Psoas muscle (tissue), 8 donors: ENCODE measurements at places on chromosomes 6 and 20. TPM values are rescaled to one million over a fixed set of nuclear protein-coding genes. Genes with fewer than 3 reads are reported as not detected.

DNA sequence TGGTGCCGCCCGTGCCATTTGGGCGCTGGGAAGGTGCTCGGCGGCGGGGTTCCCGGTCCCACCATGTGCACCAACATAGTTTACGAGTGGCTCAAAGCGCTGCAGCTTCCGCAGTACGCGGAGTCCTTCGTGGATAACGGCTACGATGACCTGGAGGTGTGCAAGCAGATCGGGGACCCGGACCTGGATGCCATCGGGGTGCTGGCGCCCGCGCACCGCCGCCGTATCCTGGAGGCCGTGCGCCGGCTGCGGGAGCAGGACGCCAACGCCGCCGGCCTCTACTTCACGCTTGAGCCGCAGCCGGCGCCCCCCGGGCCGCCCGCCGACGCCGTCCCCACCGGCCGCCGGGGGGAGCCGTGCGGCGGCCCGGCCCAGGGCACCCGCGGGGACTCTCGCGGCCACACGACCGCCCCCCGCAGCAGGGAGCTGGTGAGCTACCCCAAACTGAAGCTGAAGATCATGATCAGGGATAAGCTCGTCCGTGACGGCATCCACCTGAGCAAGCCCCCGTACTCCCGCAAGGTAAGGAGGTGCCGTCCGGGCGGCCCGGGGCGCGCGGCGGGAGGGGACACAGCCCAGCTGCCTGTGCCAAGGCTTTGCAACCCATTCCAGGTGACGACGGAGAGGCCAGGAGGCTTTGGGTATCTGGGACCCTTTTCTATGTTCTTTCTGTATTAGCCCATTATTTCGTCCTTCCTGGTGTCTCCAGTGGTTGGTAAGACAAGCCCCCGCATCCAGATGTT is 547 bp downstream of the SAMD5 start:
- peak; percentile 13 for DNase-seq

- no peak for DNase-seq
Observed at GRCh38 chr6:124926435-124926834, 35.8 kb upstream of the RNF217 start.

GRCh38 chr20:3106658-3107463 is 22.3 kb upstream of the AVP start:
- no peak for DNase-seq

- no peak for DNase-seq
Observed at GRCh38 chr20:59145924-59146779, 17.5 kb upstream of the ZNF831 start.

DNA sequence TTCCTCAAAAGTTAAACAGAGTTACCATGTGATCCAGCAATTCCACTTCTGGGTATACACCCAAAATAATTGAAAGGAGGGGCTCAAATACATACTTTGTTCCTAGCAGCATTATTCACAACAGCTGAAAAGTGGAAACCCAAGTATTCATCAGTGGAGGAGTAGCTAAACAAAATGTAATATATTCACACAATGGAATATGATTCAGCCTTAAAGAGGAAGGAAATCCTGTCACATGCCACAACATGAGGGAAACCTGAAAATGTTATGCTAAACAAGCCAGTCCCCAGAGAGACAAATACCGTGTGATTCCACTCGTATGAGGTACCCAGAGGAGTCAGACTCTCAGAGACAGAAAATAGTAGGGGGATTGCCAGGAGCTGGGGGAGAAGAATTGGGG is 44.5 kb downstream of the PXDC1 start:
- no peak for DNase-seq

DNA sequence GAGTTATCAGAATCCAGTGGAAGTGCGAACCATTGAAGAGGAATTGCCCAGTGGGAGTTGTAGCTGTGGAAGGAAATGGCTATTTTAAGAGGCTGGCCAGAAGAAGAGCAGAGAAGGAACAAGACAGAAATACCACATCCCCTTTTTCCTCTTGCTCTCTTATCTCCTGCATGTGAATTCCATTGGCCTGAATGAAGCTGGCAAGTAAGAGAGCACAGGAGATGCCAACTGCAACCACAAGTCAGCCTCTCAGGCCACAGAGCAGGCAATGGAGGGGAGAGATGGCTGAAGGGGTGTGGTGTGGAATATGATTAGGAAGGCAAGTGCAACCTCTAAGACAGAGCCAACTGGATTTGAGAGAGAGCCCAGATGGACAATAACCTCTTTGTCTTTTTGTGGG is 362.7 kb upstream of the IMPG1 start:
- no peak for DNase-seq

GRCh38 chr6:105746130-105746505 is 340.0 kb upstream of the PRDM1 start:
- DNase-seq, result no peak

DNA sequence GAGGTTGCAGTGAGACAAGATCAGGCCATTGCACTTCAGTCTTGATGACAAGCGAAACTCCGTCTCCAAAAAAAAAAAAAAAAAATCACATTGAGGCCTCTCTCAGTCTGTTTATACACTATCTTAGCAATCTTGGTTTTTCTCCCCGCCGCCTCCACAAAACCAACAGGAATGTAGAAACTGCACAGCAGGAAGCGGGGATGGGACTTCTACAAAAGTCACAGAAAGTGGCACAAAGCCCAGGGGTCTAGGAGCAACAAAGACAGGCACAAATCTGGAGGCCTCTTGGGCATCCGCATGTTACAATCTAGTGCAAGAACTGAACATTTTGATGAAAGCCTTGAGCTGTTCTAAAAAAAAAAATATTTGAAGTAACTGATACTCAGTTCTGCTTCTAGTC is 48.6 kb downstream of the KDM1B start:
- DNase-seq, result no peak

GRCh38 chr6:106442395-106442794 is 81.9 kb downstream of the CRYBG1 start:
- no peak for DNase-seq

DNA sequence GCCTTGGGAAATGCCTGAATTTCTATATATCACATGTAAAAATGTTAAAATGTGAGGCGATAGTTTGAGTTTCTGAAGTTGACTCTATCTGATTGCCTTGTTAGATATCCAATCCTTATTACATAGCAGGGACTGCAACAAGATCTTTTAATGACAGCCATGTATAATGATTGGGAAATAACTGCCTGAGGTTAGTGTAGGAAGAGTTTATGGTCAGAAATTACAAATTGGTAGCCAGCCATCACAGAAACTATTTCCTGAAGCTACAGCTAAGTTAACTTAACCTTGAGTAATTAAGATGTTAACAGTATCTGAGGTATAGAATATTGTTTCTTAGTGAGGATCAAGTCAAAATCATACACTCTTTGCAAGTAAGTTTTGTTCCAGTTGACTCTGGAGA is 41.0 kb downstream of the AKIRIN2 start:
- DNase-seq, result no peak

DNA sequence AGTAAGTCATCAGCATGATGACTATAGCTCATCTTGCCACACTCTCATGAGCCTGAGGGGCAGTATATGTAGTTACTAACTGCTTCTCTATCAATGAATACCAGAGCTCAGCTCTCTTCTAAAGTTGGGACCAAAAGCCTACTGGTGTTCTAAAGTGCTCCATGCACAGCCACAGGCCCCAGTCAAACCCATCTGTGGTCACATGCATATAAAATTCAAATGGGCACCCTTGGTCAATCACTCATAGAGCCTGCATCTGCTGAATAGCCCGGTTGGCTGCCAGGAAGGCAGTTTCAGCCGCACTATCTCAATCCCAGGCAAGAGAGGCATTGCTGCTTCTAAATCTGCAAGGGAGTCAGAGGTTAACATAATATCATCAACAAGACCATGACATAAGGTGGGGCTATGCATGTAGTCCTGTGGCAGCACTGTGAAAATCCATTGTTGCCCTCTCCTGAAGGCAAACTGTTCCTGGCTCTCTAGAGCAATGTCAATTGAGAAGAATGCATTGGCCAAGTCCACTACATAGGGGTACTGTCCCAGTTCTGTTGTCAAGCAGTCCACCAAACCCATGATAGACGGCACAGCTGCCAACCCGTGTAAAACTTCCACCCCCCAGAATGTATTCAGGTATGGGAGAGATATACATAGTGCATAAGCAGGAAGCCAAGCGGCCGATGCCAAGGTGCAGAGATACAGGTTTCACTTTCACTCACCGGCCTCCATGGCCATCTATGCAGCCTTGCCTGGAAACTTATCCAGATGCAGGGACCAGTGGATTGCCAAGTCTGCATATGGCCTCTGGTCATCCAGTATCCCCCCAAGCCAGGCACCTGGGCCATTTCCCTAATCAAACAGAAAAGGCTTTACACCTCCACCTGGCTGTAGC is 76.2 kb downstream of the ALDH8A1 start:
- no peak for DNase-seq

USP49 gene
- total RNA-seq, result 1.4 TPM

BACH2 gene
- total RNA-seq, result 5.9 TPM

PRKN gene
- total RNA-seq, result 12.9 TPM

TGM3 gene
- not detected for total RNA-seq

SCGN gene
- not detected for total RNA-seq

PRL gene
- not detected for total RNA-seq

IPCEF1 gene
- 0.40 TPM for total RNA-seq
